Endothelial cell (in vitro differentiated cells): ENCODE measurements at places on chromosomes 6 and 20.

DNA sequence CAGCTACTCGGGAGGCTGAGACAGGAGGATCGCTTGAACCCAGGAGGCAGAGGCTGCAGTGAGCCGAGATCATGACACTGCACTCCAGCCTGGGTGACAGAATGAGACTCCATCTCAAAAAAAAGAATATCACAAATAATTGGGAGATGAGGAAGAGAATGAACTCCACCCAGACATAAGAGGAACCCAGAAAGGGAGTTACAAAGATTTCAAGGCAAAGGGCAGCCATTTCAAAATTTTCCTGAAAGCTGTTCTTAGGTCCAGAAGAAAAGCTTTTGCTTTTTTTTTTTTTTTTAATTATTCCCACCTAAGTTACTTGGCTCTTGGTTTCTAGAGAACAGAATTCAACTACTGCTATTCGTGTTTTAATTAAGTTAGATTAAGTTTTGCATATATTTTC lies 23.8 kb downstream of the MYB start:
- no peak for DNase-seq

GRCh38 chr20:46740214-46740609 lies 30.8 kb downstream of the SLC2A10 start:
- no peak for DNase-seq

- no peak for DNase-seq
Observed at GRCh38 chr6:44837741-44838140, 450.2 kb downstream of the CDC5L start.

- DNase-seq = peak; percentile 64
Observed at GRCh38 chr6:35496841-35497570, at the start of gene TEAD3. Gene TEAD3, minus strand, starts transcription at chr6:35497079.

- no peak for DNase-seq
Observed at GRCh38 chr20:37704955-37705354, 11.1 kb downstream of the CTNNBL1 start.

- DNase-seq = no peak
Observed at GRCh38 chr6:148404456-148405054, 61.9 kb downstream of the SASH1 start.

DNA sequence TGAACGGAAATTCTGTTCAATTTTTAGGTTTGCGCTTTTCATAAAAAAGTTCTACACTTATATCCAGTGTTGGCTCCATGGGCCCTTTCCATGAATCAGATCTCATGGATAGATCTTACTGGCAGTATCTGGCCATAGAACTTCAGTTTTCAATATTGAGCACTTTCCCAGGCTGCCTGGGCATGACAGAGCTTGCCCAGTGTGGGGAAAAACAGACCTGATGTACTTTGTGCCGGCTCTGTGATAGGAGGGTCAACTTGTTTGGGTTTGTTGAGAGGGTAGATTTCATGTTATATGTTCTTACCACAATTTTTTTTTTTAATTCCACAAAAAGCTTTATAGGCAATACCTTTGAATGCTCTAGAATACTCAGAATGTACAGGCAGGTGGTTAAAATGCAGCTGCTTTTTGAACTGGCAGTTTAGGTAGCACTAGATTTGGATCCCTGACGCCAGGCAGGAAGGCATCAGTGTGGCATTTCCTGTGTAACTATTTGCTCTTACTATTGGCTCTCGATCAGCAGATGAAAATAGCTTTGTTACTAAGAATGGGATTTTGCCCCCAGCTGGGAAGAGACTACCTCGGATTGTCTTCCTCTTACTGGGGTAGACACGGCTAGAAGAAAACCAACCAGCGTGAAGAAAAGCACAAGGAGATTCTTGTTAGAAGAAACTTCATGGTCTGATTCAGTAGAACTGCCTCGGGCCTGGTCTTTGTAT lies 404.9 kb upstream of the SOX4 start:
- no peak for DNase-seq

GRCh38 chr6:7993952-7994351 lies 70.2 kb downstream of the BLOC1S5 start:
- no peak for DNase-seq

DNA sequence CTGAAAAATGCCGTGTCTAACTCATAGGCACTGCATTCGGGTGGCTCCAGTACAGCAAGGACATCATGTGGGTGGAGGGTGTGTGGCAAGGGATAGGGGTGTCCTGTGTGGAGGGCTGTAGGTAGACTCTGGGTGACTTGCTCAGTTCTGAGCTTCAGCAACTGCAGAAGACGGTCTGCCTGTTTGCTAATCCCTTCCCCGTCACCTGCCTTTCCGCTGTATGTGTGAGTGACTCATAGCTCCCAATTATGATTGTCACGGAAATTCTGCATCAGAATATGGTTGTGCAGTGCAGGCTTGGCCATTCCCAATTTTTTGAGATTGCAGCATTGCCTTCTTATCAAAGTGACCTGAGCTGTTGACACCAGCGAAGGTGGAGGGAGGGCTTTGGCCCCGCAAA lies 174.3 kb downstream of the CDH4 start:
- no peak for DNase-seq

DNA sequence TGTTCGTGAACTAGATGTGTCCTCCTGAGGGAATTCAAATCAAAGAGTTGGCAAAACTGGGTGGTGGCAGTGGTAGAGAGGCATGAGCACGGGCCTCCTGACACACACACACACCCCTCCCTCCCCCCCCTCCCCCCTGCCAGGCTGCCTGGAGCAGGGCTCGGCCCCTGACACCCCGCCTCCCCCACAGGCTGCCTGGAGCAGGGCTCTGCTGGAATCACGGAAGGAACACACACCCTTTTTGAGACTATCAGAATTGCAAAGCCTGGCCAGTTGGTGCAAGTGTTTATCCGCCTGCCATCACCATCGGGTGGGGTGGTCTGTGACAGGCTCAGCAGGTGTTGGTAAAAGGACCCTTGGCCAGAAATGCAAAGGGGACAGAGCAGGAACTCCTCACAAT lies 59.0 kb downstream of the FAM120B start:
- no peak for DNase-seq

DNA sequence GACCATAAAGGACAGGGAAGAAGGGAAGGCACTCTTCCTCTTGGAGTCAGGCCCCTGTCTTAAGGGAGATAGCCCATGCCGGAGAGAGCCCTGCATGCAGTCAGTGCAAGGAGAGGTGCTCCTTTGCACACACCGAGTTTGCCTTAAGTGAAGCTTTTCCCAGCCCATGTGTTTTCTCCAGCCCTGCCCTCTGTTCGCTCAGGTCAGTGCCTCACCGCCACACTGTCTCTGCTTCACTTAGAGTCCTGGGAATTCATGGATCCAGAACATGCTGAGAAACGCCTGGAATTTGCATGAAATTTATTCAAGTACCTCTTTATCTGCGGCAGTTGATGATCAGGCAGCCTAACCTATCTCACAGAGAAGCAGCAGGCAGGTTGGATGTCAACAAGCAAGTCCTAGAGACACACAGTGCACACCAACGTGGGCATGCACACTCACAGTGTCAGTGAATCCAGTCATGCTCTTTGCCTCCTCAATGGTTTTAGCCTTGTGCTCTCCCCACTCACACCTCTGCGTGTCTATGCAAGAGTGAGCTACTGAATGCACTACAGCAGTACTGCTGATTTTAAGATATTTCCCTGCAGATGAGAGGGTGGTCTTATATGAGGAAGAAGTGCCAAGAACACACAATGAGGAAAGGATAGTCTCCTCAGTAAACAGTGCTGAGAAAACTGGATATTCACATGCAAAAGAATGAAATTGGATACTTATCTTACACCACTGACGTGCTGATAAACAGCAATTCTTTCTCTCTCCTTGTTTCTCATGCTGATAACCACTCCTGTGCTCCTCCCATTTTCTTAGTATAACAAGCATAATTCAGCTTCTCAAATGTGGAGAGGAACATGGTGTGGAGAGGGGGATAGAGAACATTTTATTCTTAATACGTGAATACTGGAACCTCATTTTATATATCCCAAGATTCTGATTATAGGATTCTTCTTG lies 295.1 kb upstream of the CDYL start:
- no peak for DNase-seq

- no peak for DNase-seq
Observed at GRCh38 chr6:71238351-71238750, 50.3 kb upstream of the OGFRL1 start.
